ENCODE measurements at places on chromosomes 4 and X.

GRCh38 chrX:140799216-140799615, 89.7 kb downstream of the LINC00632 start:
- DNase-seq = no peak

DNA sequence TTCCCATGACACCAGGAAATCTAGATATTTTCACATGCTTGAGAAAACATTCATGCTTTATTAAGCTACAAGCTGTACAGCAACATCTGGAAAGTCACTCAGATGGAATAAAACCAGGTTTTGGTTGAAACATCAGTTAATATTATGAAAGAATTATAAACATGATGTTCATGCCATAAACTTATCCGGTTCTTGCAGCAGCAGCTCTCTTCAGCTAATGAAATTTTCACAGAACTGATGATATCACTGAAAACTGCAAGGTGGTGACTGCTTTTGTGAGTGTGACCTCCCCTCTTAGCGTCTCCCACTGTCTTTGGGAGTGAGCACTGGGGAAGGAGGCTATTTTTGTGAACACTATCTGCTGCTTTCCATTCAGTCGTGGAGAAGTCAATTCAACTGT, 56.9 kb downstream of the ARHGAP10 start:
- DNase-seq = no peak

DNA sequence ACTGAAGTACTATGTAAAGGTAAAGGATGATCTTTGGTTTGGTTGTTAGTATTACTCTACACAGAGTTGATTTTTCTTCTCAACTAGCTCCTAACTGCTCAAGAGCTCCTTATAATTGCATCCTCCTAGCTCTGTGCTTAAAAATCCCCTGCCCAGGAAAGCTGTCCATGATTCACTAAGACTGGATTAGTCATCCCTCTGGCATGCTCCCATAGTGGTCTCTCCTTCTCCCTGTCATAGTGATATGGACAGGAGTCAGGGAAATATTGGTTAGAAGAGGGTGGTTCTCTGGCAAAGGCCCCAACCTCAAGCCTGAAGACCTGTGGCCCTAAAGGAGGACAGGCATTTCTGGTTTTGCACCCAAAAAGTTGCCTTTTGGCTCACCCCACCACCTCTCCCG, 242.3 kb upstream of the KCNIP4 start:
- peak; percentile 31 for DNase-seq

GRCh38 chr4:159238631-159239030, 135.8 kb downstream of the RAPGEF2 start:
- DNase-seq = no peak

DNA sequence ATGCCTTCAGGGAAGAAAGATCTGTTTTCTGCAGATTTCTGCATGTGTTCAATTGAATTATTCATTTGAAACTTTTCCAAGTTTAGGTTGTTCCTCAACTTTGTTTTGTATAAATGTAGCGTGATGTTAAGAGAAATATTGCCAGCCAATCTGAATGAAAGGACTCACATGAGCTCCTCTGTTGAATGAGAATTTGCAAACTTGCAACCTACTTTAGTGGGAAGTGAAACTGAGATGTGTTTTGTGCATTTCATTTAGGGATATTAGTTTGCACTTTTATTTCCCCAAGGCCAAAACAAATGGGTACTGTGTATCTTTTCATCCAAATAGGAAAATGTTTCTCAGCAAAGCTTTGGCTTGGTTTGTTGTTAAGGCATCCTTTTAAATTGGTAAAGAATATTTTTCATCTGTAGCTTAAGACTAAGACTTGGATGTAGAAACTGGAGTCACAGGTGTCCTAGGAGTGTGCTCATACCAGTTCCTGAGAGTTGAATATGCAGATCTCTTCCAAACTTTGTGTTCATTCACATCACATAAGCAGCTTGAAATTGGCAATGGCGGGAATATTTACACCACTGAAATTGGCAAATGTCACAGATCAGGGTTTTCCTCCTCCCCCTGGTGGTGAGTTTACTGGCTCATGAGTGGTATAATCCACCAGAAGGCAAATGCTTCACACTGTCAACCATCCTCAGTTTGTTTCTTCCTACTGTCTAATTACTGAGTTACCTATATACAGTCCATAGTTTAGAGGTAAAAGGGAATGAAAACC, 193.6 kb upstream of the BANK1 start:
- DNase-seq = no peak

DNA sequence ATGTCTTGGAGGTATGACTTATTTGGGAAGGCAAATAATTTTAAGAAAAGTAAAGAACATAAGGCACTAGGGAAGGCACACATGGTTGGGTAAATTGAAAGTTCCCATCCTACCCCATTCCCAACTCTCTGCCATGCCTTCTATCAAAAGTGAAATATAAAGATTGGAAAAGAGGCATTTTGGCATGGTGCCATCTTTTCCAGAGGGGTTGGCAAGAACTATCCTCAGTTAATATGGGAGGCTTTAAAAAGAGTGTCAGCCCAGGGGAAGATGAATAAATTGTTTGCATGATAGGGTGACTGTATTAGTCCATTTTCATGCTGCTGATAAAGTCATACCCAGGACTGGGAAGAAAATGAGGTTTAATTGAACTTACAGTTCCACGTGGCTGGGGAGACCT, 150.8 kb upstream of the BOD1L1 start:
- no peak for DNase-seq

DNA sequence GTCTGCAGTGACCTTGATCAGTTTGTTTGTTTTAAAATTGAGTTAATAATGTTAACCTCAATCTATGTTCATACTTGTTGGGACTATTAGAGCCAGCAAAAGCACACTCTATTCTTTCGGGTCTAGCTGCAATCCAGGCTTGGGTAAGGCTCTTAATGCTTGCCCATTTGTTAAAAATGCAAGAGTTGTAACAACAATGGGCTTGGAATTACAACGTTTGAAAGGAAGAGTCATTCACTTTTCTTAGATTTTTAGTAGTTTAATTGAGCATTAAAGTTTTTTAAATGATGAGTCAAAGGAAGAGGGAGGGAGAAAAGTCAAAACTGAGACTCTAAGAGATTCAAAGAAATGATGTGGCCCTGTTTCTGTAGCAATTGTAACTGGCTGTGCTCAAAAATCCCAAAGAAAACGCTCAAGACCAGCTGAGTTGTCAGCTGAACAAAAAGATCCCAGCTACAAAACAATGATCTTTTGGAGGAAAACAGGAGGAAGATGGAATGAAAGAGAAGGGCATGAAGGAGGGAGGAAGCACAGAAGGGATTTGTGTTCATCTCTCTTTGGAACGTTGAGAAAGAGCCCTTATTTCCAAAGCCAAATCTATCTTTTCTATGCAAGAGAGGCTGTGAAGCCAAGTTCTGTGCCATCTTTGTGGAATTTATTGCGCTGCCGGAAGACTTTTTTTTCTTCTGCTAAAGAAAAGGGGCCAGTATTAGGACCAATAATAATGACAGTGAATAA, 5.5 kb downstream of the SCD5 start:
- DNase-seq = no peak

- no peak for DNase-seq
Measured at GRCh38 chr4:16745009-16745635, 153.3 kb downstream of the LDB2 start.

- no peak for DNase-seq
Measured at GRCh38 chr4:101033986-101034385, 313.3 kb downstream of the PPP3CA start.

GRCh38 chrX:16316331-16316730, 149.1 kb downstream of the MAGEB17 start:
- DNase-seq = no peak

DNA sequence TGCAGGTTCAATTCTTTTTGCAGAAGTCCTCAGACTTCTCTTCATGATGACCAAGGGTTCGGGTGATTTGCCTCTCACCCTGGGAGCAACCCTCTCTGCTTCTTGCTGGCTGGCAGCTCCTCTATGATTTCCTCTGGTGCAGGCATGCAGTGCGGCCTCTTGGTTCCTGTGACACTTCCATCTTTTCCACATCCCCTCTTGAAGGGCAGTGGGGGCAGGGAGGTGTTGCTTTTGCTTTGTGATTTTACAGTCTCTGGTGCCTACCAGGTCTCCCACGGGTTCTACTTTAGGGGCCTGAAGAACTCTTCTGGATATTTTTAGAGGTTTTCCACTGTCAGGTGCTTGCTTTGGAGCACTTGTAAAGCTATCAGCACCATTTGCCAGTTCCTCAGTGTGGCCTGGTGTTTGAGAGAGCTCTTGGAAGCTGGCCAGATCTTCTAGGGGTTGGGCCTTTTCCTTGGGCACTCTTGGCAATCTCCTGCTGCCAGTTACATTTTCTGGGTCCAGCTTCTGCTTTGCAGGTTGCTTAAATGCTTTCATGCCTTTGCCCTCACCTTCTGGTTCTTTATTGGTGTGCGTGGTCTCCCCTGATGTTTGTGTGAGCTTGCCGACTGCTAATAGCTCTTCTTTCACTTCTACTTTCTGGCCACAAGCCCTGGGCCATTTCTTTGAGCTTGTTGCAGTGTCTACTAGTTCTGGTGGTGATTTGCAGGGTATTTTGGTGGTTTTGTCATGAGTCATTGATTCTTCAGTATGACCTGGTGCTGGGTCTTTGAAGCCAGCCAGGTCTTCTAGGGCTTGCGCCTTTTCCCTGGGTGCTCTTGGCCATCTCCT, 11.5 kb upstream of the CHST7 start:
- no peak for DNase-seq

GRCh38 chr4:8143392-8144140, 15.0 kb downstream of the ABLIM2 start:
- DNase-seq = no peak

- no peak for DNase-seq
Measured at GRCh38 chr4:28082686-28083390, 1222.2 kb downstream of the STIM2 start.

GRCh38 chr4:97028785-97029184, 1114.5 kb downstream of the STPG2 start:
- DNase-seq = no peak

- no peak for DNase-seq
Measured at GRCh38 chr4:962231-963208, 10.8 kb downstream of the DGKQ start.

- DNase-seq = no peak
Measured at GRCh38 chr4:82906469-82906868, 5.9 kb downstream of the THAP9 start.

DNA sequence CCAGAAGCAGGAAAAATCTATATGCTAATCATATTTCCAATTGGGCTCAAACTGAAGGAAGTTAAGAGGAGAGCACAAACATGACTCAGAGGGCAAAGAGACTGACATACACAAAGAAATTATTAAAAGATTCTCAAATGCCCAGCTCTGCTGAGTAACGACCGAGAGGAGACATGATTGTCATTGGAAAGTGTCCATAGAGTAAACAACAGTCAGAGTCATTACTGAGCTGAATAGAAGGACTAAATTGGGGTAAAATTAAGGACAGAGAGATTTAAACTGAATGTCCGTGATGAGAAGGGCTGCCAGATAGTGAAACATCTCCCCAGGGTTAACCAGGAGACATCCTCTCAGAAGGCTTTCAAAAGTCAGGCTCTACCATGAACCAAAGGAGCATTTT, 111.2 kb upstream of the GALNT7 start:
- DNase-seq = peak; percentile 71

DNA sequence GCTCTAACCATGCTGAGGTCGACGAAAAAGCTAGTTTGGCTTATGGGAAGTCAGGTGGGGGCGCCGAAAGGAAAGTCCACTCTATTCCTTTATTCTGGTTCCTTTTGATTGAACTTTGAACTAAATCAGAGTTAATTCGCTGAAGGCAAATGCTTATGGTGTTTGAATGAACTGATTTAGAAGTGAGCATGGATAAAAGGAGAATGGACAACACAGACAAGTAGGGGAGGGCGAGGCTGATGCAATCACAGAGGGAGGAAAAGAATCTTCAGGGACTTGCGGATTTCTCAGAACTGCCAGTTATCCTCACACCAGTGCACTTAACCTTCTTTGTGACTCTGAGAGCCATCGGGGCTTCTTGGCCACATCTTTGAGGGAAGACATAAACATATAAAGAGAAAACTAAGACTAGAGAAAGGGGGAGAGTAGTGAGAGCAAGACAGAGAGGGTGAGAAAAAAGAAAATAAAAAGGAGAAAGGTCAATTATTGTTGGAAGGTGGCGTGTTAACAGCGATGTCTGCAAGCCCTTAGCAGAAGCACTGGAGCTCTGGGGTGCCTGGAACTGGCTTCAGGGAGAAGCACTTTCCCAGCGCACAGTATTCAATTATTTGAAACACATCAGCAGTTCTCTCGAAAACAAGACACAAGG, 79.6 kb upstream of the PLAC1 start:
- DNase-seq = no peak

- DNase-seq = no peak
Measured at GRCh38 chrX:16196829-16197228, 29.5 kb downstream of the MAGEB17 start.

DNA sequence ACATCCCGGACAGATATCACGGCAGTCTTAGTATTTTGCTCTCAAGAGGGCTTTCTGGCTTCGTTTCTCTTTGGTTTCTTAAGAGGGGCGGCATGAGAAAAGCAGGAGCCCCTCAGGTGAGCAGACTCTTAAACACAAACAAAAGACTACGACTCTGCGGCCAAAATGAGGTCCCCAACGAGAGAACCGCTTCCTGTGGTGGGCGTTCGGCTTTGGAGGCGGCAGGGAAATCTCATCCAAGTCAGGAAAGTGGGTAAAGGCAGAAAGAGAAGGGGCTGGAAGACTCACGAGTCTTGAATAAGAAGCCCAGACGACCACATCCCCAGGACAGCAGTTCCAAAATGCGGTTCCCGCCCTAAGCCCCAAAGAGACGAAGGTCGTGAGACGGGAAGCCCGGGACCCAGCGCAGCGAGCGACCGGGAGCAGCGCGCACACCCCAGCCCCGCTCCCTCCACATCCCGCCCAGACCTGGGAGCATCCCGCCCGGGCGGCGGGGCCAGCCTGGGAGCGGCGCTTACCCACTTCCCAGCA, 409 bp downstream of the UGDH start:
- no peak for DNase-seq

GRCh38 chr4:123495530-123495929, 98.9 kb downstream of the SPRY1 start:
- DNase-seq = peak; percentile 64

DNA sequence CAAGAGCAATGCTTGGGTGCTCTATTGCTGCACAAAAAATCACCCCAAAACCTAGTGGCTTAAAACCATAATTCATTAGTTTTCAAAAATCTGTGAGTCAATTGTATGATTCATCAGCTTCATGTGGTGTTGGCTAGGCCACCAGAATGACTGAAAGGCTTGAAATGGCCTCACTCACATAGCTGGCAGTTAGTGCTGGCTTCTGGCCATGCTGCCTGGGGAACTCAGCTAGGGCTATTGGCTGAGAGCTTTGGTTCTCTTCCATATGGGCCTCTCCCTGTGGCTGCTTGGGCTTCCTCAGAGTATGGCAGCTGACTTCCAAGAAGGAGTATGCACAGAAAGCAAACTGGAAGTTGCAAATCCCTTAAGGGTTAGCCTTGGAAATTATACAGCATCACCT, 3.1 kb upstream of the MTMR1 start:
- DNase-seq = peak; percentile 17

- DNase-seq = no peak
Measured at GRCh38 chrX:7390441-7390840, 242.5 kb upstream of the PUDP start.

- no peak for DNase-seq
Measured at GRCh38 chr4:15416357-15417232, 11.2 kb upstream of the C1QTNF7 start.

DNA sequence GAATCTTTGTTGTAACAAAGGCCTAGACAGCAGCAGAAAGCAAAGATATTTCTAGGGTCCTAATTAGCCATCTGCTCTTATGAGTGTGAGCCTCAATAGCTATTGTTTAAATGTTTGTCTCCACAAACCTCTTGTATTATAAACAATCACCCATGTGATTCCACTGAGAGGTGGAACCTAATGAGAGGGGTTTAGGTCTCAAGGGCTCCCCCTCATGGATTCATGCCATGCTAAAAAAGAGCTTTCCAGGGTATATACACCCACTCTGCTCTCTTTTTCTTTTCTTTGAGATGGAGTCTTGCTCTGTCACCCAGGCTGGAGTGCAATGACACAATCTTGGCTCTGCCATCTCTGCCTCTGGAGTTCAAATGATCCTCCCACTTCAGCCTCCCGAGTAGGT, 42.1 kb downstream of the TRIM61 start:
- DNase-seq = no peak
